ENCODE measurements at places on chromosomes 1 and 21.
A peak's percentile ranks its signal among the peaks of the same experiment; 100 is the strongest.

DNA sequence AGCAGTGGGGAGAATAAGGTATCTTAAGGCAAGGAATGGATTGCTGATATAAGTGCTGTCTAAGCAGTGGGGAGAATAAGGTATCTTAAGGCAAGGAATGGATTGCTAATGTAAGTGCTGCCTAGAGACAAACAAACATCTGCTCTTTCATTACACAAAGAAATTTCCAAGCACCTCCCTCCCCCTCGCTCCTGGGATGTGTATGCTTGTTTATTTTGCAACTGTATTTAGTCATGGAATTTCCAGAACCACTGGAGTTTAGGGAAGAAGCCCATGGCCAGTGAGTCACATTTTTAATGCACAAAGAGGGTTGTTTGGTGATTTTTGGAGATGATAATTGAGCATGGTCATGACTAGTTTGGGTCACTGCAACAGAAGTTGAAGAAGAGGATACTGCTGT lies 21.5 kb downstream of the PDPN start:
- no peak for DNase-seq

GRCh38 chr1:234660536-234661316 lies 50.7 kb upstream of the IRF2BP2 start:
- DNase-seq: no peak

GRCh38 chr1:61496501-61496900 lies 228.4 kb downstream of the TM2D1 start:
- DNase-seq: no peak

GRCh38 chr1:161083748-161084596 lies 5.4 kb downstream of the NECTIN4 start:
- no peak for DNase-seq

DNA sequence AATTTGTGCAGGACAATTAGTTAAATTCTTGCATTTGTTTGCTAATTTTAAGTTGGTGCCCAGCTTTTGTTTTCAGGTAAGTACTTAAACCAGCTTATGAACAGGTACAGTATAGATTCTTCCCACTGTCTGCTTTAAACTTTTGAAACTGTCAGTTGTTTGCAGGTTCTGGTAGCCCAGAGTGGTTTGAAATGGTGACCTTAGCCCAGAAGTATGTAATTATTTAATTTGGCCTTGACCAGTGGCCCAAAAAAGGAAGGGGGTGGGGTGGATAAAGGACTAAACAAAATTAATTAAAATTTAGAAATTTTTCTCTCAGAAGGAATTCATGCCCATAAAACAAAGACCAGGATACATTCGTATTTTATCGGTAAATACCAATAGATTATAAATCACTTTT lies 69.0 kb downstream of the PTBP2 start:
- DNase-seq: no peak

DNA sequence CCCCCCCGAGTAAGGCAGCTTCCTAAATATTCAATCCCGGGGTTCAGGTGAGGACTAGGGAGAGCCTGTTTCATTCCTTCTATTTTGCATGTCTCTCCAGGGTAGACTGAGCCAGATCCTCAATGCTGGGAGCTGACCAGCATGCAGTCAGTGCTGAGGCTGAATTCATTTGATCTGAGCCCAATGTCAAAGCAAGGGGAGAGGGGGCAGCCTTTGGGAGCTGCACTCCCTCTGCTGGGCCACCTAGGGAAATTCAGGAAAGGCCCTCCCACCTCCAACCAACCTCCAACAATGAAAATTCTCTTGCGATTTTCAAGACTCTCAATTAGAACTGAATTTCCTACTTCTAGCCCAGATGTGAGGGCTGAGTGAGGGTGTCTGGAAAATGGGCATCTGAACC lies 371.2 kb downstream of the NPHP4 start:
- DNase-seq: peak; percentile 21
